ENCODE measurements at places on chromosomes 1 and 21. TPM values are rescaled to one million over a fixed set of nuclear protein-coding genes. Genes with fewer than 3 reads are reported as not detected.

DNA sequence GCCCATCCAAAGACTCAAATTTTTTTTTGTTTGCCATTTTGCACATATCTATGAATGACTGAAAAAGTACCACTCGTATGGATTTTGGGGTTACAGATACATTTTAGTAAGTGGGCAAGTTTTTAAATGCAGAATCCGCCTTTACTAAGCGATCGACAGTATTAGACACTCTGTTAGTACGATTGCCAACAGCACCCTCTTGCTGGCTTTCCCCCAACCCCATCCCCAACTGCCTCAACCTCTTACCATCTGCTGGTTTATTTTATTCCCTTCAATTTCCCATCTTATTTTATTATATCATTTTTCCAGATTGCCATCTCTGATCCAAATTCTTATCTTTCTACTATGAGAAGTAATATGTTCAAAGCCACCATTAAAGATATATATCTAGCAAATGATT, 244.8 kb downstream of the LRRIQ3 start:
- no peak for DNase-seq
- H3K36me3 ChIP-seq: no peaks in the 10 kb centered on the region
- no peak overlapping the region for H3K4me3 ChIP-seq
- H3K27ac ChIP-seq: no peak overlapping the region
- no peaks in the 10 kb centered on the region for H3K27me3 ChIP-seq

- DNase-seq: no peak
- H3K27ac ChIP-seq: no peak overlapping the region
- no peaks in the 10 kb centered on the region for H3K27me3 ChIP-seq
These were observed 175.2 kb downstream of the DSCAM start for GRCh38 chr21:40671716-40672115.

Gene PRAMEF8
- not detected for total RNA-seq

GRCh38 chr1:212147581-212148033, 112.1 kb downstream of the DTL start:
- no peaks in the 10 kb centered on the region for H3K36me3 ChIP-seq
- H3K27me3 ChIP-seq: no peaks in the 10 kb centered on the region
- H3K4me3 ChIP-seq: no peak overlapping the region

GRCh38 chr1:224433701-224434672, 610 bp downstream of the WDR26 start:
- peak; percentile 71 for DNase-seq
- H3K4me1 ChIP-seq: peaks cover 5% of the 10 kb centered on the region
- H3K4me3 ChIP-seq: peak overlapping the region; percentile 96
- no peaks in the 10 kb centered on the region for H3K27me3 ChIP-seq
- peak overlapping the region; percentile 96 for H3K27ac ChIP-seq
- no peaks in the 10 kb centered on the region for H3K36me3 ChIP-seq

DNA sequence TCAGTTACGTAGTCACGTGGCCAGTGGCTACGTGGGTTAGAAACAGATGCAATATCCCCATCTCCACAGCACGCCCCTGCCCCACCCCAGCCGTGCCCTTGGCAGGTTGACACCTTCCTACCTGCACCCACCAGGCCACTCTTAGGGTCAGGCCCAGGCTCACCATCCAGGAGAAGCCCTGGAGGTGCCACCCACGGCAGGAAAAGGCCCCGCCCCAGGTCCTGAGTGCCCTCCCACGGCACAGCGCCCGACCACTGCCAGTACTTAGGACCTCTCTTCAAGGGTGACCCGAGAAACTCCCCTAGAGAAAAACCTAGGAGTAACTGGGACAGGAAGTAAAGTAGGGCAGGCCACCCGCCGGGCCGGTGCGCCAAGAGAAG, 1.5 kb downstream of the C1orf35 start:
- H3K4me3 ChIP-seq: peak overlapping the region; percentile 89

DNA sequence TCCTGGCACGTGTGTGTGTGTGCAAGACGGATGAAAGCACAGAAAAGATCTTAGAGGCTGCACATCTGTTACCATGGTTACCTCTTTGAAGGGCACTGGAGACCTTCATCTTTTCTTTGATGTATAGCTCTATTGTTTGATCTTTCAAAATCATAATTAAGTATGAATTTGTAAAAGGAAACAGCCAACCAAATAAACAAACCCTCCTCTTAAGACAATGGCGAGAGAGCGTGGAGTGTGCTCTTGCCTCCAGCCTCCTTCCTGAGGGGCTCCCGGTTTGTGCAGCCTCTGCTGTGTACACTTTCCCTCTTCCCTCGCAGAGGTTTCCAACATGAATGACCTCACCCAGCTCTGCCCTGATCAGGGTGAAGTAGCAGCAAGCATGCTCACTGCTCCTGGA, 27.9 kb downstream of the CACNA1S start:
- H3K27ac ChIP-seq: no peak overlapping the region
- no peaks in the 10 kb centered on the region for H3K4me1 ChIP-seq
- DNase-seq: no peak
- no peaks in the 10 kb centered on the region for H3K36me3 ChIP-seq
- no peak overlapping the region for H3K4me3 ChIP-seq

- no peaks in the 10 kb centered on the region for H3K4me1 ChIP-seq
- no peak overlapping the region for H3K4me3 ChIP-seq
These were observed 1.6 kb upstream of the IER5 start for GRCh38 chr1:181086926-181087325.

DNA sequence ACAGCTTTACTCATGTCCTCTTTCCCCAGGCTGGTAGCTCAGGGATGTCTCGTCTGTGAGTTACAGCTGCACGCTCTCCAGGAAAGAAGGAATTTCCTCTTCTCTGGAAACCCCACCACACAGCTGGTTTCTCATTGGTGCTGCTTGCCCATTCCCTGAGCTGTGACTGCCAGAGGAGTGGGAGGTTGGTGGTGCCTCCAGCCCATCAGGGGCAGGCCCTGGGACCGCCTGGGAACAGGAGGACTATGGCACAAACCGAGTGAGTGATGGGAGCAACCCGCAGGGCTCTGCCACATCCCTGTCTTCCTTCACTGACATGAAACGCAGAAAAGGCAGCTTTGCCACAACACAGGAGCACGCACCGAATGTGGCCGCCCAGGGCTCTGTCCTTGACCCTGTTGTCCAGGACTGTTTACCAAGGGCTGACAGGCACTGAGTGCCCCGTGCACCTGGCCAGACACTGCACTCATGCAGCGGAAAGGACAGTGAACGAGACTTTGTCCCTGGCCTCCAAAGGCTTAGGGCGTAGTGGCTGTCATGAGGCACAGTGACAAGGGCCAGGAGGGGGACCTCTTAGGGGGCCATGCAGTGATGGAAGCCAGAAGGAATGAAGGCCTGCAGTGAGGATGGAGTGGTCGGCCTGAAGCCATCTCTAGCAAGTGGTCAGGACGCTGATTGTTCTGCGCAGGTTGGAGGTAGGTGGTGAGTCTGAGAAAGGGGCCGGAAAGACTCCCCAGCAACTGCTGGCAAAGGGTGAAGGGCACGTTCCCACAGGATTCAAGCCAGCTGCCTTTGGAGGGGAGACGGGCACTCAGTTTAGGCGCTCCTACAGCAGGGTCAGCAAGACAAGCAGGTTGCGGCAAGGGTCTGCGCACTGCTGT, 1.7 kb upstream of the CCNL2 start:
- H3K27ac ChIP-seq: no peak overlapping the region
- DNase-seq: no peak
- H3K4me3 ChIP-seq: no peak overlapping the region
- peaks cover 12% of the 10 kb centered on the region for H3K4me1 ChIP-seq
- no peaks in the 10 kb centered on the region for H3K27me3 ChIP-seq

DNA sequence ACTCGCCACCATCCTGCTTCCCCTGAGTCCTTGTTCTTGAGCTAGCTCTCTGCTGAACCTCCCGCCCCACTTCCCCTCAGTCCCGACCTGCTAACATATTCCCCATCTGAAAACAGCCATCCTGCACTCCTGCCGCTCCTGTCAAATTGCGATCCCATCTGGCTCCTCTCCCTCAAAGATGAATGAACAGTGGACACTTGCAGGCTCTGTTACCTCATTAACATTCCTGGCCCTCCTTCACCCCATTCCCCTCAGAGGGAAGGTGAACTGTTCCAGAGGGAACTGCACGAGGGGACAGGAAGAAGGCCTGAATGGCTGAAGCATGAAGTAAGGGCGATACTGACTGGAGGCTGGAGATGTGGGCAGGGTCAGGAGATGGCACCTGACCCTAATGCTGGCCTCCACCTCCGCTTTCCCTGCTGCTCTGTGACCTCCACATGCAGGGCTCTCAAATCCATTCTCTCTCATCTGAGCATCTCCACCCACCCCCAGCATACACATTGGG, 7.4 kb upstream of the CELSR2 start:
- no peaks in the 10 kb centered on the region for H3K36me3 ChIP-seq
- H3K4me1 ChIP-seq: peaks cover 14% of the 10 kb centered on the region
- no peak for DNase-seq
- H3K4me3 ChIP-seq: no peak overlapping the region
- H3K27ac ChIP-seq: no peak overlapping the region

GRCh38 chr1:39076127-39076798, 50.1 kb downstream of the NDUFS5 start:
- no peak overlapping the region for H3K4me3 ChIP-seq
- H3K27me3 ChIP-seq: no peaks in the 10 kb centered on the region
- H3K36me3 ChIP-seq: no peaks in the 10 kb centered on the region
- peaks cover 7% of the 10 kb centered on the region for H3K4me1 ChIP-seq

Gene TMPRSS3
- total RNA-seq: 1.4 TPM

DNA sequence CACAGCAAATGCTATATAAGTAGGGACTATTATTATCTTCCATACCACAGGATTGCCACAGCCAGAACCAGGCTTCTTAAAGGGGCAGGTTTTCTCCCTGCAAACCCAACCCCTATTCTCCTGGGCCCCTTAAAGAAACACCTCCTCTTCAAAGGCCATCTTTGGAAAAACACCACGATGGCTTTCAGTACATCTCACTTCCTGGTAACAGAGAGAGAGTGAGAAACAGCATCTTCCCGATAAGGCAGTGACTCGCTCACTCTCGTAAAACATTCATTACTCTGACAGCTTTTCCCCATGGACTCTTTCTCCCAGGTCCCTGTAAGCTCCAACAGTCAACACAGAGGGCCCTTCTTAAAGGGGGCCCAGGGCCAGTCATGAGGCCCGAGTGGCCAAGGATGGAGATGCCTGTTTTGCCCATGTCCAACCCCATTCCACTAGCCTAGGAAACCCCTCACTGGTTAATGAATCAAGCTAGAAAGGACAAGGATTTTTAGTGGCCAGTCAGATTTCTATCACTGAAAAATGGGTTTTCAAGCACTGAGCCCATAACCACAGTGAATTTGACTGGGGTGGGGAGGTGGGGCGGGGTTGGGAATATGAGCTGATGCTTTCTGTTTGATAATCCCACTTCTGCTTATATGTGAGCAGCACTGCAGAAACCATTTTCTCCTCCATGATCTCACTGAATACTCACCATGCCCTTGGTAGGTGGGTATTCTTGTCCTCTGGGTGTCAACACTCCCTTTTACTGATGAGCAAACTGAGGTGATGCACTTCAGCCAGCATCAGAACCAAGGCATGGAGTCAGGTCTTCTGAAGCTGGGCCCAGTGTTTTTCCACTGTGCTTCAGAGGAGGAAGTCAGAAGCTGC, 3.6 kb upstream of the NAV1 start:
- no peak overlapping the region for H3K4me3 ChIP-seq
- no peak overlapping the region for H3K27ac ChIP-seq
- peaks cover 5% of the 10 kb centered on the region for H3K4me1 ChIP-seq
- no peak for DNase-seq
- H3K27me3 ChIP-seq: no peaks in the 10 kb centered on the region
- no peaks in the 10 kb centered on the region for H3K36me3 ChIP-seq

GRCh38 chr21:17848228-17848627, 29.1 kb upstream of the C21orf91 start:
- H3K36me3 ChIP-seq: no peaks in the 10 kb centered on the region
- no peak for DNase-seq
- no peaks in the 10 kb centered on the region for H3K4me1 ChIP-seq

DNA sequence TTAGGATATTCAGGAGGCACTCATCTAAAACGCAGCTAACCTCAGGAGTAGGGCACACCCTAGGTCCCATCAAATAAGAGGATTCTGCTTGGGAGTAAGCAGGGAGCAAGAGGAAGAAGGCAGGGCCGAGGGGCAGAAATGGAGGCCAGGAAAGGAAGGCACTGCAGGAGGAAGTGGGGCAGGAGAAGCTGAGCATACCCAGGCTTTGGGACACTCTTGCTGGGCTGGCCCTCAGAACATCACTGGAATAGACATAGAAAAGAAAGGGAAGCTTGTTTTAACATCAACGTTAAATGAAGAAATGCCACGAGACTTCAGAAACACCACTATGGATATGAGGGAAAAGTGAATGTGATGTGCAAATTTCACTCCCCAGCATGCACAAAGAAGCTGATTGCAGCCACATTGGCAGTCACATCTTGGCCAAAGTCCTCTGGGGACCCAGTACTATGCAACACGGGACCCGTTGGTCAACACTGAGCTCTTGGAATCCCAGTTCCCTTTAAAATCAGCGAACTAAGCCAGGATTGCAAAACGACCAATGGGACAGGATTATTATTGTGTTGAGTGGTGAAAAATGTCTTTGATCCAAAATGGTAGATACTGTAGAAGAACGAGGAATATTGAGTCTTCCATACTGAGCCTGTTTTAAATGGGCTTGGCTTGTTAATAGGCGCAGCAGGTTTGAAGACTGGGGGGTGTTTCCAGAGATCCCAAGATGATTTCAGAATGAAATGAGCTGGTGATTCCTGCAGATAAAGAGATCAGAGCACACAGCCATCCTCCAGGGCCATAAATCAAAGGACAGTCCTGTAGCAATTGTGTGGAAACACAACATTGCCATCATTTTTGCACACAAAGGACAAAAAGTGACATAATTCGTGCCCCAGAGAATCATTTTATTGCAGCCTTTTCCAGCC, 152.4 kb downstream of the TOMM20 start:
- no peak overlapping the region for H3K27ac ChIP-seq
- no peak overlapping the region for H3K4me3 ChIP-seq
- H3K4me1 ChIP-seq: peaks cover 30% of the 10 kb centered on the region
- H3K36me3 ChIP-seq: no peaks in the 10 kb centered on the region
- DNase-seq: no peak

- H3K4me3 ChIP-seq: no peak overlapping the region
- H3K36me3 ChIP-seq: no peaks in the 10 kb centered on the region
- H3K27ac ChIP-seq: no peak overlapping the region
These were observed 7.9 kb downstream of the CAMK2N1 start for GRCh38 chr1:20478057-20478635.

Gene PYHIN1
- total RNA-seq: 1.3 TPM

Gene MPL
- 0.82 TPM for total RNA-seq

DNA sequence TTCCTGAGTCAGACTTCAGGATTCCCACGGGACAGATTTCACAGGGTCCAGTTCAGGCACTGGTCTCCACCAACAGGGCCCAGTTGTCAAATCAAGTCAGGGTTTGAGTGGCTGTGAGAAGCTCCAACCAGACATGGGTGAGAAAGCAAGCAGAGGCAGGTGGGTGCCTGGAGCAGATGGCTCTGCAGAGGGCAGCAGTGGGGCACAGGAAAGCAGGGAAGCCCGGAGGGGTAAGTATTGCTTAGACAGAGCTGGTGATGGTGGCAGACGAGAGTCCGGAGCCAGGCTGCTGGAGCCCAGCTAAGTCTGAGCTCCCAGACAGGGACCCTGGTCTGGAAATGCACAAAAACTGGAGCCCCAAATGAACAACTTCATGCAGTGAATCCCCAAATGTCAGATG, 40.4 kb downstream of the RIMS3 start:
- DNase-seq: no peak
- no peaks in the 10 kb centered on the region for H3K4me1 ChIP-seq
- H3K4me3 ChIP-seq: no peak overlapping the region
- no peaks in the 10 kb centered on the region for H3K27me3 ChIP-seq

- H3K36me3 ChIP-seq: no peaks in the 10 kb centered on the region
- no peaks in the 10 kb centered on the region for H3K27me3 ChIP-seq
- no peak overlapping the region for H3K4me3 ChIP-seq
These were observed 11.6 kb upstream of the TTC39A start for GRCh38 chr1:51341876-51342496.

- DNase-seq: peak; percentile 65
- H3K4me3 ChIP-seq: no peak overlapping the region
- no peaks in the 10 kb centered on the region for H3K27me3 ChIP-seq
- peaks cover 16% of the 10 kb centered on the region for H3K4me1 ChIP-seq
These were observed 40.5 kb downstream of the COL6A1 start for GRCh38 chr21:46021978-46022544.
